Hippocampal formation (tissue), 2 donors: ENCODE measurements at places on chromosomes 3 and 15.

DNA sequence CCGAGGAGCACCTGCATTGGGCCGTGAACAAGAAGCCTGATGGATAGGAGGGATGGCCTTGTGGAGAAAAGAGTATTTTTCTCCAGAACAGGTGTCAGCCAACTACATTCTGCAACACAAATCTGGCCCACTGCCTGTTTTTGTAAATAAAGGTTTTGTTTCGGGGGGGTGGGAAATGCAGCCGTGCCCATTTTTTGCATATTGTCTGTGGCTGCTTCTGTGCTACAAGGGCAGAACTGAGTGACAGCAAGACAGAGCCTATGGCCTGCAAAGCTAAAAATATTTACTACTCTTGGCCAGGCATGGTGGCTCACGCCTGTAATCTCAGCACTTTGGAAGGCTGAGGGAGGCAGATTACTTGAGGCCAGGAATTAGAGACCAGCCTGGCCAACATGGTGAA is 95.9 kb upstream of the AKAP13 start:
- no peak for DNase-seq

GRCh38 chr3:104835376-104835775 is 531.3 kb upstream of the ALCAM start:
- DNase-seq = no peak

GRCh38 chr3:98553021-98553563 is 21.3 kb downstream of the GPR15 start:
- no peak for DNase-seq

- DNase-seq = no peak
Measured at GRCh38 chr3:81732642-81733041, 28.8 kb downstream of the GBE1 start.

GRCh38 chr3:107942244-107942643 is 148.6 kb downstream of the CD47 start:
- DNase-seq = no peak

GRCh38 chr3:98972155-98972554 is 70.7 kb upstream of the DCBLD2 start:
- DNase-seq = no peak

DNA sequence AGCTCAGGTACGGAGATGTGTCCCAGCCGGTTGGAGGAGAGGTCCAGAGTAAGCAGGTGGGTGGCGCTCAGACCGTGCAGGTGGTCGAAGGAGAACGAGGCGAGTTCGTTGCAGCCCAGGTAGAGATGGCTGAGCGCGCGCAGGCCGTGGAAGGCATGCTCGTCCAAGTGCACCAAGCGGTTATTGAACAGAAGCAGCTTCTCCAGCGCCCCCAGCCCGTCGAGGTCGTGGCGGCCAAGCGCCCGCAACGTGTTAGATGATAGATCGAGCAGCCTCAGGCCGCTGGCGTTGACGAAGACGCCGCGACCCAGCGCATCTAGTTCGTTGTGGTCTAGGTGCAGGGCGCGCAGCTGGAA is 648 bp downstream of the AMIGO3 start:
- DNase-seq = no peak

DNA sequence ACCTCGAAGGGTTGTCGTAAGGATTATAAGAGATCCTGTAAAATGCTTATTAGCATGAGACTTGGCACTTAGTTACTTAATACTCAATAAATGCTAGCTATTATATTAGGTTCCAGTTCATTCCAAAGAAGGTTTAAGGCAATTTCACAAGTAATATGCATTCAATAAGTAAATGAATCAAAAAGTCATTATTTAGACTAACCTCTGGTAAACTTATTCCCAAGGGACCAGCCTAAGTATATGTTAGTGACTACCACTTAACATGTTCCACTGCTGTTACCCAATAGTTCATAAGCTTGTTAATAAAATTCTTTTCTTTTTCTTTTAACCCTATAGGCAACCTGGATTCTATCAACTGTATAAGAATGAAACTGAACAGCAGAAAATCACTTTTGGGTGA is 5.1 kb downstream of the PDCD10 start:
- no peak for DNase-seq

- no peak for DNase-seq
Measured at GRCh38 chr15:57865294-57865693, 158.8 kb downstream of the POLR2M start.

- DNase-seq = no peak
Measured at GRCh38 chr3:168104361-168104760, 8.6 kb upstream of the GOLIM4 start.

- DNase-seq = no peak
Measured at GRCh38 chr3:13544293-13544831, 4.6 kb upstream of the FBLN2 start.

DNA sequence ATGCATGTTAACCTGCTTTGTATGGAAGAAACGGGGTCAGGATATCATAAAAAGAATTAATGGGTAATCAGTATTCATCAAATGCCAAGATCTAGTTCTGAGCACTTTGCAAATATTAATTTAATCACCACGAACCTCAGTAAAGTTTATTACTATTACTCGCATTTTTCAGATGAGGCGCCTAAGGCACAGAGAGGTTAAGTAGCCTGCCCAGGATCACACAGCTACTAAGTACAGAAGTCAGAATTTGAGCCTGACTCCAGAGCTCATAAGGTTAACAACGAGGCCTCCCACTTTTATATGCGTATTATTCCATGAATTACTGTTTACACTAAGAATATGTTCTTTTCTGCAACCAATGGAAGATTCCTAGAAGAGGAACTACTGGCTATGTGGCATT is 109.6 kb upstream of the KLF13 start:
- no peak for DNase-seq

- no peak for DNase-seq
Measured at GRCh38 chr15:41849861-41850260, 11.2 kb downstream of the PLA2G4B start.

DNA sequence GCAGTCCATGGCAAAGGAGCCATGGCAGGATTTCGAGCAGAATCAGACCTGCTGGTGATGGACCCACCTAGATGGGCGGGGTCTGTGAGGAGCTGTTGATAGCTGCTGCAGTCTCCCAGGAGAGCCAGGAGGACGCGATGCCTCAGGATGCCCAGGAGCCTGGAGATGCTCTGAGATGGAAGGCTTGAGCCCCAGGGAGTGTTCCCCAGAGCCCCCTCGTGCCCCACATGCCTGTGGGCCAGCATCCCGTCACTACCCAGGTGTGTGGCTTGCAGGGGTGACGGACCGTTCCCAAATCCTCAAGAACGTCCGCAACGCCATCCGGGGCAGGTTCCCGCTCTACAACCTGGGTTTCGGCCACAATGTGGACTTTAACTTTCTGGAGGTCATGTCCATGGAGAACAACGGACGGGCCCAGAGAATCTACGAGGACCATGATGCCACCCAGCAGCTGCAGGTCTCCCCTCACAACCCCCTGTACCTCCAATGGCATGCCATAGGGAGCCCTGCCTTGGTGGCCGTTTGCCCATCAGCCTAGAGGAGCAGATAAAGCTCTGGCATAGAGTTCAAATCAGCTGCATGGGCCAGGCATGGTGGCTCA is 6.7 kb downstream of the ITIH1 start:
- no peak for DNase-seq

DNA sequence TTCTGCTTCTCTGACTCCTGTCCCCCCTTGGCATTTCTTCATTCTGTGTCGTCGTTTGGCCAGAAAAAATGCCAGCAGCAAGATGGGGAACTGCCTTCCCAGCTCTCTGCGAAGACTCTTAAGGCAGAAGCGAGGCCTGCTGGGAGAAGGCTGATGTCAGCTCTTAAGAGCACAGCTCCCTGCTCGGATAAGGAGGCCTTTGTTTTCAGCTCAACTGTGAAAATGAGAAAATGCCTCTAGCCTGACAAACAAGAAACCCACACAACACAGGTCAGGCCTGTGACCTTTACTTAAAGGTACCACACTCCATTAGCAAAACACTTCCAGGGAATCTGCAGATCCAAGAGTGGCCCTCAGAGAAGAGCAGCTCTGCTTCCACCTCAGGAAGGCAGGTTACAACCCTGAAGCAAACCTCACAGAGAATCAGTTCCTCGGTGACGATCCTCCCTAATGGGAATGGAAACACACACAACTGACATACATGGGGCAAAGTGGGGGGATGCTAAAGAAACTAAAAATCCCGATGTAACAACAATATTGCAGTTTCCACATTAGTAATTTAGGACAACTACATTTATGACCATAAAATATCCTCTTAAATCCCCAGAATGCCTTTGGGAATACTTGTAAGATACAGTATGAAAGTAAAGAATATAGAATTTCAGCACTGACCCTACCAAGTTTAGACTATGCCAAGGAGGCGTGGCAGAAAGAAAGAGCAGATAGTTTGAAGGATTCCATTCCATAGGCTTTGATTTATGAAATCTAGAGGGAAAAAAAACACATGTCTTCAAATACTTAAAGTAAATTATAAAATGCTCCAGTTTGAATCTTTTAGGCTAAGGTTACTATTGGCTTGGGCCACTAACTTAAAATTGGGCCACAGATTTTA is 52.1 kb downstream of the VGLL4 start:
- DNase-seq = peak; percentile 94

- DNase-seq = no peak
Measured at GRCh38 chr3:34881026-34881425, 758.3 kb upstream of the ARPP21 start.

- DNase-seq = no peak
Measured at GRCh38 chr3:10188804-10189556, 24.3 kb downstream of the IRAK2 start.

GRCh38 chr15:92664178-92664900 is 8.8 kb upstream of the FAM174B start:
- no peak for DNase-seq

DNA sequence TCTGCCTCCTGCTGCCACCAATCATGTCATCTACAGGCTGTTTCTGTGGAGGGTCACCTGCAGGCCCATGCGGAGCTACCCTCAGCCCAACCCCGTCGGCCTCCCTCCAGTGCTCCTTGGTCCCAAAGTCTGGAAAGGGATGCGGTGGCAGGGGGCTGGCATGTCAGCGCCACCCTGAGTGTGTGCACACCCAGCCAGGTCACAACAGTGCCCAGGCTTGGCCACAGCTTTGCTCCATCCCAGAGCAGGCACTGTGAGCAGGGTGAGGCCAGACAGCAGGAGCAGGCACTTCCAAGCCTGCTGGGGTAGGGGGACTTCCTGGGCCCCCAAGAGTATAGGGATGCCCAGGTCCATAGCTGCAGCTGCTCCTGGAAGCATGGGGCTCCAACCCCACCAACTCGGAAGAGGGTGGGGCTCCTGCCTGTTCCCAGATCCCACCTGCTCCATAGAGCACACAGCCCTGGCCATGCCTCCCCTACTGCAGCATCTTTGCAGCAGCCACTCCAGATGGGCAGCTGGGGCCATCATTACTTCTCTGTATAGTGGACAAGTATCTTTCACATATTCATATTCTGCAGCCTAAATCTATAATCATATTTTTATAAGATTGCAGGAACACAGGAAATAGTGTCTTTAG is 109.3 kb downstream of the CBLB start:
- no peak for DNase-seq

DNA sequence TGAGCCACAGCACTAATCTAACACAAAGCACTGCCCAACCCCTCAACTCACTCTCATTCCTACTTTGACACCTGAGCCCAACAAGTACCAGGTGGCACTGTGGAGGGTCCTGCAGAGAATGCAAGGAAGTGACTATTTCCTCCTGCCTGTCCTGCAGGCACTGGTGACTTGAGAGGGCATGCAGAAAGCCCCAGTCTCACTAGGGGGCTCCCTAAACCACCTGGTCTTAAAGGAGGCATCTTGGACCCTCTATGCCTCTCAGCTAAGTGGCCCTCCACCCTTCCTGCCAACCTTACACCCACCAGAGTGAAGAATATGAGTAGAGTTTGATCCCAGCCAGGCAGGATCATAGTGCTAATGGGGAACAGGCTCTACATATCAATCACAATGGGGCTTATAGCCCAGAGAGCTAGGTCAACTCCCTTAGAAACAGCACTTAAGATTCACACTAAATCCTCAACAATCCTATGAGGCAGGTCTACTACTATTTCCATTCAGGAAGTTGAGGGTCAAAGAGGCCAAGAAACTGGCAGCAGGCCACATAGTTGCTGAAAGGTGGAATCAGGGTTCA is 15.2 kb downstream of the TRAIP start:
- no peak for DNase-seq

DNA sequence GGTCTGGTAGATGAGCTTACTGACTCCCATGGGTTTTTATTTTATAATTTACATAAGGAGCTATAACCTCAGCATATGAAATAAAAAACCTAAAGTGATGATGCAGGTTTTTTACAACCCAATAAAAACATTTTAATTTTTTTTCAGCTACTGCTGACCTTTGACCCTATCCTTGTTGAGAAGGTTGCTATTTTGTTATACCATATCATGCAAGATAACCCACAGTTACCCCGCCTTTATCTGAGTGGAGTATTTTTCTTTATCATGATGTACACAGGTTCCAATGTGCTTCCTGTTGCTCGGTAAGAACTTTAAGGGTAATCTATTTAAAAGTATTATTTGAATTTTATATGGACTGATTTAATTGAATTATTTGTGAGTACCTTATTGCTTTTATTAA is 70.8 kb downstream of the DNAJC13 start:
- no peak for DNase-seq

GRCh38 chr3:187131981-187132380 is 7.3 kb downstream of the RPL39L start:
- DNase-seq = no peak

DNA sequence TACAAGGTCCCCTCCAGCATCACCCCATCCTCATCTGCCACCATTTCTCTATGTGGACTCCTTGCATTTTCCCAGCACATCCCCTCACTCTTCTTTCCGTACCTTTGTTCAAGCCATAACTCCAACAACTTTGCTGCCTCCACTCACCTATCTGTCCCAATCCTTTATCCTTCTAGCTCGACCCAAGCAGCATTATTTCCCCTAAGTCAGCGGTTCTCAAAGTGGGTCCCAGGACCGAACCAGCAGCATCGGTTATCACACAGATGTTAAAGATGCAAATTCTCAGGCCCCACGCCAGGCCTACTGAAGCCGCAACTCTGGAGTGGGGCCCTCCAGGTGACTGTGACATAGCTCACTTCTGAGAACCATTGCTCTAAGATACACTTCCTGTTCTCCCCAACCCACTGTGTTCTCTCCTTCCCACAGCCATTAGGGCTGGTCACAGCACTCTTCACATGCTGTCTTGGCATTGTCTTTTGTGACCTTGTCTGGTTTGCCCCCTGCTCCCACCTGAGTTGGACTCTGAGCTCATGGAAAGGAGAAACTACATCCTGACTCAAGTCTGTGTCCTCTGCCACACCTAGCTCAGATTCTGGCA is 56.2 kb downstream of the AAGAB start:
- no peak for DNase-seq

GRCh38 chr3:72641684-72642083 is 206.6 kb downstream of the SHQ1 start:
- no peak for DNase-seq
